GM23338 (cell line): ENCODE measurements at places on chromosomes 16 and 17. TPM values are rescaled to one million over a fixed set of nuclear protein-coding genes. Genes with fewer than 3 reads are reported as not detected.
A peak's percentile ranks its signal among the peaks of the same experiment; 100 is the strongest.

- DNase-seq, result no peak
Observed at GRCh38 chr16:54748611-54749190, 182.0 kb upstream of the IRX5 start.

DNA sequence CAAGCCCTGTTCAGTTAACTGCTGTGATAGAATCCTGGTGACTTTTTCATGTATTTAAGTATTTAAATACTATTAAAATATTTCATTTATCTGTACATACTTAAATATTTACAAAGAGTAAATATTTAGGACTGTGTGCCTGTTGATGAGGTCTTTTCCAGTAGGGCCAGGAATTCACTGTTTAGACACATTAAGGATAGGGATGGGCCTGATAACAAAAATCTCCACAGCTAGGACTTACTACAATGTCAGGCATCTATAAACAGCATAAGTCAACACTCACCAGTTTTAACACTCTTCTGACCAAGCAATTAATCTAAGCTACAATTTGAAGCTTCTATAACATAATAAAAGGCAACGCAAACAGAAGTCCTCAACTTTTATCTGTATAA lies 47.6 kb downstream of the MARVELD3 start:
- DNase-seq, result no peak

DNA sequence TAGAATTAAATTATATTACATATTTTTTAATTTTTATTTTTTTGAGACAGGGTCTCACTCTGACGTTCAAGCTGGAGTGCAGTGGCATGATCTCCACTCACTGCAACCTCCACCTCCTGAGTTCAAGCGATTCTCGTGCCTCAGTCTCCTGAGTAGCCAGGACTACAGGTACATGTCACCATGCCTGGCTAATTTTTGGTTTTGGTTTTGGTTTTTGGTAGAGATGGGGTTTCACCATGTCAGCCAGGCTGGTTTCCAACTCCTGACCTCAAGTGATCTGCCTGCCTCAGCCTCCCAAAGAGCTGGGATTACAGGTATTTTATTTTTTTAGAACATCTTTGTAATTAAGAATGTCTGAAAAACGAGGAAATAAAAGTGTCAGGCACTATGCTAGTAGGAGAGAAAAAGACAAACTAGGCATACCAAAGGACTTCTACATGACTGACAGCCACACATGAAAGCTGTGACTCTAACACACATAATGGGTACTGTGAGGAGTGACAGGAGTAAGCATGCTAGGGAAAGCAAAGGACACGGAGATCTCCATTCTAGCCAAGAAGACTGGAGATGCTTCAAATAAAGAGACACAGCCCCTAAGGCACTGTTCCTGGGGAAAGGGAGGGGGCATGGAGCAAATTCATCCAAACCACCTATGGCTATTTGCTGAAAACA lies 7.3 kb downstream of the GNA13 start:
- no peak for DNase-seq

DNA sequence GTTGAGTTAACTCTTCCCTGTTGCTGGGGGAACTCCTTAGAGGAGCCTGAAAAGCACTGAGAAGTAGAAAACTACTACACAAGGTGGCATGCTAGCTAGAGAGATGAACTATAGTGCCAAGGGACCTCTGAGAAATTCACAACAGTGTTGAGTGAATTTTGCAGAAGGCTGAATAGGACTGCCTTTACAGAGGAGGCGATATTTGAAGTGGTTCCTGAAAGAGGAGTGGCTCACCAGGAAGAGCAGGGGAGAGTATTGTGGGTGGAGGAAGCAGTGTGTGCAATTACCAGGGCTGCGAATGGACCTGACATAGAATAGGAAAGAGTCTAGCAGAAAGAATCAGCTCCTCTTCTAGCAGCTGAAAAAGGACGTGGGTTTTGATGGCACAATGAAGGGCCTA lies 66.4 kb downstream of the CDK5R1 start:
- DNase-seq, result no peak

The TPPP3 gene
- 0.28 TPM in 1 of 2 replicates, not detected in the other for total RNA-seq

GRCh38 chr16:48450367-48450766 lies 65.2 kb upstream of the SIAH1 start:
- no peak for DNase-seq

DNA sequence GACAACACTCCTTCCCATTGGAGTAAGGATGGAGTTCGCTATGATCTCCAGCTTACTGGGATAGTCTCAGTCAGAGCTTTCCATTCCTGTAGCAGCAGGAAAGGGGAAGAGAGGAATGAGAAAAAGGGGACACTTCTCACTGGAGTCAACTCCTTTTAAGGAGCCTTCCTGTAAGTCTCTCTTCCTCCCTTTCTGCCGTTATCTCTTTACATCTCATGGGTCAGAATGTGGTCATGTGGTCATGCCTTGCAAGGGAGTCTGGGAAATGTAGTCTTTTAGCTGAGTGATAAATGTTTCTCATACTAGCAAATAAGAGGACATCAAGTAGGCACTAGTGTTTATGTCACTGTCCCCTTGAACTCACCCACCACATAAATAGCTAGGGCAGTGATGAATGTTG lies 227.3 kb downstream of the HAPSTR1 start:
- peak; percentile 64 for DNase-seq

- no peak for DNase-seq
Observed at GRCh38 chr16:50388496-50388895, 19.7 kb upstream of the BRD7 start.

- peak; percentile 60 for DNase-seq
Observed at GRCh38 chr16:30741461-30741914, 6.7 kb upstream of the PHKG2 start.

DNA sequence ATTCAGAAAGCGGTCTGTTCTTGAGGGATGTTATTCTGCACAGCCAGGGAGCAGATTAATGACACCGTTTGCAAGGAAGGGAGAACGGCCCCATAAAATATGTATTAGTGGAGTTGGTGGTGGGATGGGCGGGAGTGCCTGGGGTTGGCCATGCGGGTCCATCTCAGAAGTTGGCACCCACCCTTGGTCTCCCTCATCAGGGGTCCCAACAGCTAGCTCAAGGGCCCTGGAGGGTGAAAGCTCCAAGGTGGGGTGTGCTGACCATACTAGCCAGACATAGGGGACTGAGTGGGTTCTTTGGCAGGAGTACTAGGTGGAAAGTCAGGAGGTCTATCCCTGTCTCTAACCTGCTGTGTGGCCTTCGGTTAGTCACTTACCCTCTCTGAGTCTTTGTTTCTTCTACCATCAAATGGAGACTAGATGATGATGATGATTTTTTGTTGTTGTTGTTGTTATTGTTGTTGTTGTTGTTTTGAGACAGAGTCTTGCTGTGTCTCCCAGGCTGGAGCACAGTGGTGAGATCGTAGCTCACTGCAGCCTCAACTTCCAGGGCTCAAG lies 83.2 kb upstream of the BRD7 start:
- DNase-seq, result no peak

- no peak for DNase-seq
Observed at GRCh38 chr17:80413771-80414507, 1.0 kb upstream of the ENDOV start.

DNA sequence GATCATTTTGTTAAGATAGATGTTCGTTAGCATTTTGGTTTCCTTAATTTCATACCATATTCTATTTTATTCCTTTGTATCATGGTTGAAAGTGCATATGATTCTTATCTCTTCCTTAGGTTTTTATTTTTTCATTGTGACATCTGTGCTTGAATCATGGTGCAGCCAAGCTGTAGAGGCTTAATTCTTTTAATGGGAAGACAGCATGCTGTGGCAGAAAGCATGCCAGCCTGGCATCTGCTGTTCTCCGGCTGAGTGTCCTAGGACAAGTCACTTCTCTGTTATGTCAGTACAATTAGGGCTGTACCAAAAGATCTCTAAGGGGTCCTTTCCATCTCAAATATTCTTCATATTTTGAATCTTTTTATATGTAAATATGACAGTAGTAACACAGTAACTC lies 68.5 kb upstream of the PMFBP1 start:
- no peak for DNase-seq

GRCh38 chr16:8678068-8678927 lies 3.9 kb downstream of the ABAT start:
- DNase-seq, result no peak

DNA sequence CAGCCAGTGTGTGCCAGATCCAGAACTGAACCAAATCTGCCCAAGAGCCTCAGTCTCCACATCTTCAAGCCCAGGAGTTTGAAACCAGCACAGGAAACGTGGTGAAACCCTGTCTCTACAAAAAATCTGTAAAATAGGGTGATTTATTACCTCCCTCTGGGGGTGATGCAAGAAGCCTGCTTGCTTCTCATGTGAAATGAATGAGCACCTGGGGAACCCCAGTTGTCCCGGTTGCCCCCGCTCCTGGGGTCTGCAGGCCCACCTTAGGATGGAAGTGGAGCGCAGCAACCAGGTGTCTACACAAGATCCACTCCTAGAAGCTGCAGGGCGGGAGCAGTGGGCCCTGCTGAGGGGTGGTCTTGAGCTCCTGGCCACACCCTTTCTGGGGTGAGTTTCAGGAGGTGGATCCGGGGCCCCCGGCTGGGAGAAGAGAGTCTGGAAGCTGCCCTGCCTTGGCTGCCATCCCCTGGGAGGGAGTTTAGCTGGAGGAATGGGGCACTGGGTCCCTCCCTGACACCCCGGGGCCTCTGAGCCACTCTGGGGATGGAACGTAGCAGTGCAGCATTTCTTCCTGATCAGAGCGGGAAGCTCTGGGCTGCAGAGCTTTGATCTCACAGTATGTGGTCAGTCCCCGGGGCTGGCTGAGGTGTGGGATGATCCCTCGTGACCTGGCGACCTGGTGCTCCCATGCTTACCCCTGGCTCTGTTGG lies 117.8 kb downstream of the RAB11FIP4 start:
- no peak for DNase-seq
